ENCODE measurements at places on chromosomes 5 and 9.

GRCh38 chr9:99134893-99135341, 30.0 kb downstream of the TGFBR1 start:
- DNase-seq: no peak

GRCh38 chr5:158027806-158028775, 169.1 kb upstream of the CLINT1 start:
- no peak for DNase-seq

GRCh38 chr5:168085261-168086031, 206.0 kb upstream of the WWC1 start:
- no peak for DNase-seq

GRCh38 chr5:855771-856530, 5.2 kb upstream of the ZDHHC11 start:
- no peak for DNase-seq

DNA sequence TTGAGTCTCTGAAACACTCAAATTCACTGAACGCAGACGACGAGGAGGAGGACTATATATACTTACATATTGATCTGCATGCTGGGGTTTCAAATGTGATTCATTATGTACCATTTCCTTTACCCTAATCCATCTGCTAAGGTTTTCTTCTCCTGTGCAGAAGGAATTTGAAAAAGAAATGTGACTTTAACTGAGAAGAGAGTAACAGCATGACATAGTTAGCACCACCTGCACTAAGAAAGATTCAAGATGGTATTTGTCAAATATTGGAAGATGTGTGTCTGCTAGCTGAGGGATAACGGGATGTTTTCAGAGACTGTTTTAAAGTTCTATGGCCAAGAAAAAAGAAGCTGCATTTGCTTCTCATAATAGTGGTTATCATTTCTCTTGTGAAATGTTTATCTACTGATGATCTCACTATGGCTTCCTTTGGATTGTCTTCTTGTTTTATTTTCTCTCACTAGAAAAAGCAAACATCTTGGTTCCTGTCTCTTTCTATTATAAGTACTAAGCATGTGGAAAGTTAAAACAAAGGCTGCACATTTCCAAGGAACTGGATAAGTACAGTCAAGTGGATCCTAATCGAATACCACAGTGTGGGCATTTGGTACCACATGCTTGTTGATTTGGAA, 89.8 kb upstream of the TLE4 start:
- DNase-seq: no peak

DNA sequence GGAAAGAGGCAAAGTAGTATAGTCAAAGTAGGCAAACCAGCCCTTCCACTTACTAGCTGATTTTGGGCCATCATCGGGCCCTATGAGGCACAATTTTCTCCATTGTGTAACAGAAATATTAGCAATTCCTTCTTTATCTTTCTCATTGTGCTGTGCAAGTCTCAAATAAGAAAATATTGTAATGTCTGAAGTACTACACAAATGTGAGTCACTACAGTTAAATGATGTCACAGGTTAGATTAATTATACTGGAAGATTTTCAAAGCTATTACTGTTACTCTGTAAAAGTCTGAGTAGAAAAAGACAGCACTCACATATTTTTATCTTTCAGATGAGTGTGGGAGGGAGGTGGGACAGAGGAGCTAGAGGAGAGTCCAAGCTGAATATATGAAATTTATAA, 12.4 kb upstream of the TMC1 start:
- DNase-seq: no peak

- DNase-seq: no peak
Measured at GRCh38 chr5:119019949-119020348, 31.6 kb upstream of the DTWD2 start.

GRCh38 chr5:172554562-172554961, 86.5 kb upstream of the NEURL1B start:
- DNase-seq: no peak

DNA sequence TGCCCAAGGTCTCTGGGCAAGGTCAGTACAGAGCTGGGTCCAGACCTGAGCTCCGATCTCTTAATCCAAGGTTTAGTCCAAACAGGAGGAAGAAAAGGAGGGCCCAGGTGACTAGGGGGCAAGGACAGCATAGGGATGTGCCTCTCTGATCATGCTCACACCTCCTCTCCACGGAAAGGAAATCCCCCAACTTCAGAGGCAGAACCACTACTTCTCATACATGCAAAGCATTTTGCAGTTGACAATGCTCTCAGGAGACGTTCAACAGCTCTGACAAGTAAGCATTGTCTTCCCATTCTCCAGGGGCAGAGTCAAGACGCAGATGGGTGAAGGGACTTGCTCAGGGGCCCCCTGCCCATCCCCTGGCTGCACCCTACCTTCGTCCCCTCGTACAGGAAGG, 8.7 kb upstream of the CORO2A start:
- no peak for DNase-seq

- DNase-seq: no peak
Measured at GRCh38 chr5:320524-321229, 837 bp upstream of the AHRR start.

DNA sequence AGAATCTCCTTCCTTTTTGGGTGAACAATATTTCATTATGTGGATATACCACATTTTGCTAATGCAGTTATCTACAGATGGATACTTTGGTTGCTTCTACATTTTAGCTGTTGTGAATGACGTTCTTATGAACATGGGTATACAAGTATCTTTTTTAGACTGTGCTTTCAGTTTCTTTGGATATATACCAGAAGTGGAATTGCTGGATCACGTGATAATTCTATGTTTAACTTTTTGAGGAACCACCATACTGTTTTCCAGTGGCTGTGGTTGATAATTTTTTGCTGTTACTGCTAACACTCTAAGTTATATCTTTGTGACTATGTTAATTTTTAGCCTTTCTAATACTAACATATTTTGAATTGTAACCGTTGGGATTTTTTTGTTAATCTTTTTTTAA, 12.5 kb downstream of the WDR70 start:
- DNase-seq: no peak

DNA sequence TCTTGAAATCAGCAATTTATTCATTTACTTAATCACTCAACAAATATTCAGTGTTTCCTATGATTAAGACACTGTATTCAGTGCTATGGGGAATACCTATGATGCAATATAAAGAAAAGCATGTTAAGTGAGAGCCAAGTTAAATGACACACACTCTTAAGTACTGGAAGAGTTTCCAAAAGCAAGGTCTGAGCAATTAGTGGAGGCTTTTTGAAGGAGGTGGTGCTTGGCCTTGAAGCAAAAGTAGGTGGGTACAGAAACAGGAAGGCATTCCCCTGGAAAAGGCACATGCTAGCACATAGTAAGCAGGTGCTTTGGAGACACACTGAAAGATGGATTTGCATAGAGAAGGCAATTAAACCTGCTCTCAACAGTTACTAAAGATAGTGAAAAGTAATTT, 4.0 kb downstream of the TSLP start:
- no peak for DNase-seq

DNA sequence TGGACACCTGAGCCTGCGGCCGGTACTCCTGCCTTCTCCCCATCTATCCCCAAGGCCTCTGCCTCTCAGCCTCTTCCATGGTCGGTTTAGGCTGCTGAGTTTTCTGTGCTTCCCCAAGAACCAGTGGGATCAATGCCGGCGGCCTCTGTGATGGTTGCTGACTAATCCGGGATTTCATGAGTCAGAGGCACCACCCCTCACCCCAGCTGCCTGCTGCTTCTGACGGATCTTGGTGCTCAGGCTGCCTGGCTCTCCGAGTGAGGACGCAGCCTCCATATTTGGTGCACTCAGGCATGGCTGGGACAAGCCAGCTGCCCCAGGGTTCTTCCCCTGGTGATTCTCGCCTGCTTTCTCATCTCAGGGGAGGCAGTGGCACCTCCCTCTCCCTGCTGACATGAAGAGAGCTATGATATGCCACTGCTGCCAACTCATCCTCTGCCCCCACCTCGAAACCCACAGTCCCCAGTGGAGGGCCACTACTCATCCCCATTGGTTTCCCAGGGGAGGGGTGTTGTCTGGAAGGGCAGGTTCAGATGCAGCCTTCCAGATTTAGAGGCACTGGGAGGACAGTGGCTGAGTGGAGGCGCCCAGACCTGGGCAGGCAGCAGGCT, 3.3 kb upstream of the MAN1B1 start:
- DNase-seq: no peak

GRCh38 chr5:28313953-28314352, 1275.6 kb upstream of the CDH9 start:
- no peak for DNase-seq
